Placental epithelial cell (primary cell): ENCODE measurements at places on chromosomes 6 and 20. TPM values are rescaled to one million over a fixed set of nuclear protein-coding genes. Genes with fewer than 3 reads are reported as not detected.

ABCC10 gene
- total RNA-seq, result 24.0 and 28.3 TPM in 2 replicates

CCN6 gene
- total RNA-seq, result not detected in 2 replicates

GRM1 gene
- under 0.01 TPM in 2 replicates for total RNA-seq

TMEM170B gene
- under 0.01 and 0.22 TPM in 2 replicates for total RNA-seq

SMLR1 gene
- total RNA-seq, result not detected in 2 replicates

FITM2 gene
- total RNA-seq, result 3.1 and 5.1 TPM in 2 replicates

HSPA1L gene
- total RNA-seq, result 0.11 and 1.6 TPM in 2 replicates

CST2 gene
- total RNA-seq, result not detected in 2 replicates

PSMF1 gene
- 30.2 and 199 TPM in 2 replicates for total RNA-seq
